Keratinocyte (primary cell): ENCODE measurements at places on chromosomes 5 and 9.

DNA sequence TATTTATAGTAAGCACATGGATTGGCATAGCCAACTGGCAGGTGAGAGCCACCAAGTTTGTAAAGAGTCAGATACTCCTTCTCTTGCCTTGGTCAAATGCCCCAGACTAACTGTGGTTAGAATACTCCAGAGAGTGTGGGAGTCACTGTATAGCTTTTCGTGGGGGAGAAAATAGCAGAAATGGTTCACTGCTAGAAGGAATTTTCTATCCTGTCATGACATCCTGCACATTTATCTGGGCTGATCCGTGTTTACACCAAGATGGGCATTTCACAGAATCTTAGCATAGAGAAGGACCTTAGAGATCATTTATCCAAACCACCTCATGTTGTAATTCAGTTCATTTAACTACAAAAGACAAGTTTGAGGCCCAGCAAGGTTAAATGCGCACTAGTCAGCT is 460.8 kb downstream of the ENC1 start:
- DNase-seq = no peak

DNA sequence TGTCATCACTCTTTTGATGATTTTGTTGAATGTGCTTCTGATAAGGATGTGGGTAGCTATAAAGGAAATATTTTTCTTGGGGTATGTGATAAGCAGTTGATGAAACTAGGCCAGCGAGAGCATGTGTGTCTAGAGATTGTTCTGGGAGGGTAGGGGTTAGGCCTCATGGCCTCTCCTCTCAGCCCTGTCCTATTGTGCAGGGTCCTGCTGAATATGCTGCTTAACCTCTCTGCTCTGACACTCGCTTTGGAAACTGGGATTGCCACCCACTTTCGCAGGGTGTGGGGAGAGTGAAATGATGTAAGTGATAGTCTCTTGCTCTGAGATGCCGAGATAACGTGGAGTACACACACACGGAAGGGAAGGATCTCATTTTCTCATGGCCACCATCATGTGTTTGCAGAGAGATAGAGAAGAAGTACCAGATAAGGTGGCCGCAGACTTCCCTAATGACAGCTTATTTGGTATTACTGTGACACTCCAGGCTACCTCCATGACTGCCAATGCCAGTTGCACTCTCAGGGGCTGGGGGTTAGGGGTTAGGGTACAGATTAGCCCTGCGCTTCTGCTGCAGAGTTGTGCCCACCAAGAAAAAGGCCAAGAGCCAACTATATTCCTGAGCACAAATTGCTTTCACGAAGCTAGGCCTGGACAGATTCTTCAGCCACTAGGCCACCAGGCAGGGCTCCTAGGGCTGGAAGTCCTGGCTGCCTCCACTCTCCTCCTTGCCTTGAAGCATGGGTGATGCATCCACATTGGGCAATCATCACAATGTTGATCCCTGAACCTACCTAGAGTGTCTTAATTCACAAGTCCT is 25.2 kb upstream of the TNFAIP8 start:
- DNase-seq = no peak

- DNase-seq = no peak
These were observed 61.9 kb downstream of the COL15A1 start for GRCh38 chr9:99005651-99006050.

- DNase-seq = no peak
These were observed 16.8 kb downstream of the OSTF1 start for GRCh38 chr9:75105019-75105540.

DNA sequence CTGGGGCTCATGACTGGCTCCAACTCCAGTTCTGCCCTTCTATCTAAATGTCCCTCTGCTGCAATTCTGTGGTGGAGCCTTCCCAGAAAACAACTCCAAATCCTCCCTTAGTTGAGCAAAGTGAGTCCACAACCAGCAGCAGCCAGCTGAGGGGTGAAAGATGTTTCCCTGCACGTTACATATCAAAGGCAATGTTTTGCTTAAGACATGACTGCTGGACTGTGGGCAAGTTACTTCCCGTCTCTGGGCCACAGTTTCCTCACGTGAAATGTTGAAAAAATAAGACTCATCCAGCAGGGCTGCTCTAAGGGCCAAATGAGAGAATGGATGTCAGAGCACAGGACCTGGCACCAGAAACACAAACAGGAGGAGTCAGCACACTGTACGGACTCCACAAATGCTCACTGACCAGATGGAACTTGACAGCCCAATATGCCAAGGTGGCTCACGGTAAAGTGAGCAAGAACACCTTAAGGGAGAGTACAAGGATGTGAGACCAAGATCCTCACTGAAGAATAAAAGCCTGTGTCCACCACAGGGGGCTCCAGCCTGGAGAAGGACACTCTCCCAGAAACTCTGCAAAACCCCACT is 138.4 kb upstream of the ABCA1 start:
- DNase-seq = no peak

GRCh38 chr9:28688172-28688571 is 1114.9 kb upstream of the C9orf72 start:
- DNase-seq = no peak

- no peak for DNase-seq
These were observed 148.0 kb downstream of the FGF1 start for GRCh38 chr5:142537938-142538337.

GRCh38 chr5:10434392-10434791 is 7.3 kb upstream of the ROPN1L start:
- no peak for DNase-seq

DNA sequence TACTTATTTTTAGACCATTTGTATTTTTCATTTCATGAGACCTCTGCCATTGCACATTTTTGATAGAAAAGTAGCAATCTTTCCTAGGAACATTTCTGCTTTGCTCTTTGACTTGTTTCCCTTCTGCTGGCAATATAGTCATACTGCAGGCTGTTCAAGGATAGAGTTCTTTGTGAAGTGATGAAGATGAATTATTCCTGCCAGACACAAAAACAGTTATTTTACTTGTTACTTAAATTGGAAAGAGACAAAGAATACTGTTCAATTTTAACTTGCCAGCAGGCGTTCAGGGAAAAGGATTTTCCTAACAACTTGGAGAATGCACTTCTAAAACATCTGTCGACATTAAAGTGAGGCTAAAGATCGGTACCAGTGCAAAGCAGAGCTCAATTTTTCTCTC is 251.7 kb upstream of the ACTBL2 start:
- no peak for DNase-seq

DNA sequence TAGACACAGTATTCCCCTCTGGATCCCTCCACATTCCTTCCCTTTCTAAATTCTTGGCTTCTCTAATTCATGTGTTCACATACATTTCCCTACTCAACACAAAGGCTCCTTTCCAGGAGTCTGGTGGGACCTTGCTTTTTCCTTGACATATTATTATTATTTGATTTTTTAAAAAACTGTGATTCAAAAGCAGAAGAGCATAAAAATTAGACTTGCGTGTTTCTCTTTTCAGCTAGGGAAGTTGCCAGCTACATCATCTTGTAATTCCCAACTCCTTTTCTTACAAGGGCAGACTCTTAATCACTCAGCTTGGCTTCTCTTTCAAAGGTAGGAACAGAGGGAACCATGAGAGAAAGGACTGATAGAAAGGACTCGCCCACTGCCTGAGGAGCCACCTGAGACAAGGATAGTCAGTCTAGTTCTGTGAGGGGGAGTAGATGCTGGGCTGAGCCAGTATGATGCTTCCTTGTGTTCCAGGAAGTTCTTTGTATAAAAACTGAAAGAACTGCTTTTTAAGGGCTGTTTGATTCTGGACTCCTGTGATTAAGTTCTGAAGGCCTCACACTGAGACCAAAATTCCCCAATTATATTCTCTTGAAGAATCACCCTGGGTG is 51.0 kb upstream of the DPYSL3 start:
- no peak for DNase-seq

- no peak for DNase-seq
These were observed 13.9 kb upstream of the GPX8 start for GRCh38 chr5:55146080-55146479.

- no peak for DNase-seq
These were observed 179.1 kb downstream of the SLIT3 start for GRCh38 chr5:169121630-169122420.

GRCh38 chr9:104635456-104635855 is 17.5 kb upstream of the OR13C9 start:
- no peak for DNase-seq

GRCh38 chr5:160931283-160931682 is 79.3 kb upstream of the ATP10B start:
- DNase-seq = no peak

GRCh38 chr9:107190061-107190935 is 92.8 kb upstream of the RAD23B start:
- peak; percentile 19 for DNase-seq

GRCh38 chr5:168123631-168124528 is 167.6 kb upstream of the WWC1 start:
- DNase-seq = no peak

GRCh38 chr5:40268088-40268487 is 411.6 kb upstream of the PTGER4 start:
- no peak for DNase-seq

- no peak for DNase-seq
These were observed 34.4 kb upstream of the SLC25A51 start for GRCh38 chr9:37938121-37938891.

GRCh38 chr5:24232041-24232440 is 412.7 kb downstream of the CDH10 start:
- DNase-seq = no peak

DNA sequence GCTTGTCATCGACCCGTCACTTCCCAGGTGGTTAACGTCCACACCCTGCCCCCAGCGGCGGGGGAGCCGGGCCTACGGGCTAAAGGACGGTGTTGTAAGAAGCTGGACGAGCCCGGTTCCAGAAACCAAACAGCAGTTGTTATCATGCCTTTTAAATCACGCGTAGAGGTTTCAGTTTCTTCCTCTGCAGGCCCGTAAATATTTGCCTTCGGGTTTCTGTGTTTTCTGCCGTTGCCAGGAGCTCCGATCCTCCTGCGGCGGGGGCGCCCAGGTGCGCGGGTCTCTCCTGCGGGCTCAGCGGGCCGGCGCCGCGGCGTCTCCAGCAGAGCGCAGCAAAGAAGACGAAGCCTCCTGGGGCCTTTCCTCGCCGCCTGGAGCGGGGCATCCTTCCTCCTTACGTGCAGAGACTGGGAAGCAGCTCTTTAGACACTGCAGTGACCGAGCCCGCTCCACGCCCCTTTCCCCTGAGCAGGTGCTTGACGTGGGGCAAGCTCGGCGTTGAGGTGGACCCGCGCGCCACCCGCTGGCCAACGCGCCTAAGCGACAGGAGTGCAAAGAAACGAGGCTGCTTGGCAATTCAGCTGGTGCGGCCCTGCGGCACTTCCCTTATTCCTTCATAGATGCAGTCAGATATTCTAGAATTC is 21.8 kb upstream of the TTC1 start:
- DNase-seq = no peak

DNA sequence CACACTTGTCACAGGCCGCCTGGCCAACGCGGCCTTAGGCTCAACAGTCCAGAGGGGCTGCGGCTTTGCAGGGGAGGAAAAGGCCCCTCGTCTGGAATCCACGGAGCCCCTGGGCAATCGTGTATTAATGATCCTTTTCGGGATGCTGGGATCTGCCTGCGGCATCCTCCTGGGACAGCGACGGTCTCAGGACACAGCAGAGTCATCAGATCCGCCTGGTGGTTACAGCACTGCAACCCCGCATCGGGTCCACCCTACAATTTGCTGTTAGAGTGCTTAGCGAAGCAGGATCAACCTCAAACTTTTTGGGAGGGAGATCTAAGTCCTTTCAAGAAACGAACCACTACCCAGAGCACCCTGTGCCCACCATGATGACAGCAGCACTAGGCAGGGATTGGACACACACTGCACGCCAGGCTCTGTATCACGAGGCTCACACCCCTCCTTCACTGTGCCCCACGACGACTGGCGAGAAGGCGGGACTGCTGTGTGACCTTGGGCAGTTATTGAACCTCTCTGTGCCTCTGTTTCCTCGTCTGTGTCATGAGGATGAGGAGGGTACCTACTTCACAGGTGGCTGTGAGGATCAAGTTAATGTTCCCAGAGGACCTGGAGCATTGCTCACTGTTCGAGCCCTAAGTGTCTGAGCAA is 100.4 kb upstream of the COL5A1 start:
- no peak for DNase-seq

DNA sequence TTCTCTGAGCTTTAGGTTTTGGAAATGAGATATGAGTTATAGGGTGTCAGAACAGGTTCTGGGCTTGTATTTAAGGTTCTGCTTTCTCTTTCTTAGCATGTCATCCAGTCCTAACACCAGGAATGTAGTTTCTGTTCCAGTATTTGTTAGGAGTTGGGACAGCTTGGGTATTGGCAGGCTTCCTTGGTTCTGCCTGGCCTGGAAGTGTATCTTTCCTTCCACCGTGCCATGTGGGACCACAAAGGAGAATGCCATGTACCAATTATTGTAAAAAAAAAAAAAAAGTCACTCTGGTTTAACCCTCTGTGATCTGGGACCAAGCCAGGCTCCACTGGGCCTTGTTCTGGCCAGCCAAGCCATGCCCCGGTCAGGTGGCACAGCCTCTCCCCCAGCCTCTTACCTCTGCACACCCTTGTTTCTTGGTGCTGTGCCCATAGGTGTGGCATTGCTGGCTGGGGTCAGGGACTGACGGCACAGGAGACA is 47.8 kb downstream of the ARHGAP26 start:
- no peak for DNase-seq

- no peak for DNase-seq
These were observed 134.5 kb downstream of the GNAQ start for GRCh38 chr9:77896938-77897667.

DNA sequence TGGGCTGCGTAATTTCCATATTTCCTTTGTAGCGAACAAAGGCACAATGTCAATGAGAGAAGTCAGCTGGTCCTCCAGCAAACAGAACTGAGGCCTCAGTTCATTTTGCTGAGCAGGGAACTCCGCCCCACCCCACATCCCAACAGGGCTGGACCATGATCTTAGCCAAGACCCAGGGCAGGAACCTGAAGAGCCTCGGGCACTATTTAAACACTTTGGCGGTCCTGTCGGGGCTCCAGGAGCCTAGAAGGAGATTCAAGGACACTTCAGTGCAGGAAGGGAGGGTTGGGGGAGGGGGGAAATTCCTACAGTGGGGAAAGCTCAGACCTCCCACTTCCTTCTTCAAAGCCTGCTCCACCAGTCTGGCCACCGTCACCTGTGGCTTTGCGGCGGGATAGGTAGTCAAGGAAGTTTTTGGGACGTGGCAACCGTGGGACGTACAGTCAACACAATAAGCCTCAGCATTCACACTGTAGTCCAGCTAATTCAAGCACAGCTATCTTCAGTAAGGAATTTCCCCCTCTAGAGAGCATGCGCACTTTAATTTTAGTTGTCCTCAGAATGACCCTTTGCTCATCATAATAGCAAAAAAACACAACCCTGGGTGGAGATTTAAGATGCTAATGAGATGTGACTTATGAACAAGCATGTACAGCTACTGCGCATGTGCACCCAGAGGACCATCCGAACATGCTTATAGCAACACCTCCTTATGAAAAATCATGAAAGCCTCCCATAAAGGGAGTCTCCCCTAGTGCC is 30.9 kb downstream of the S1PR3 start:
- no peak for DNase-seq

DNA sequence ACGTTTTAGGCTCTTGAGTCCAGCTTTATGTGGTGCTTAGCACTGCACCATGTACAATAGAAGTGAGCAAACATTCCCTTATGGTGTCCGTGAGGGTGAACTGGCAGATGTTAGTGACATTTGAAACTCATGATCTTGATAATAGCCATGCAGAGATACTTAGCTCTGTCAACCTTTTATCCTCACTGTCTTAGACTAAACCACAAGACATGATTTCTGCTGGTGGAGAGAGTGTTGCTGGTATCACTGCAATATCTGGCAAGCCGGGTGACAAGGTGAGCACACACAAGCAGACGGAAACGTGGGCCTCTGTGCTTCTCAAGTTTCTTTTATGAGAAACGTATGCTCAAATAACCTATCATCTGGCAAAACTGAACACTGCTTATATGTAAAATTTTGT is 68.4 kb downstream of the CAST start:
- DNase-seq = no peak
